Aortic smooth muscle cell (primary cell): ENCODE measurements at places on chromosomes 16 and 17. TPM values are rescaled to one million over a fixed set of nuclear protein-coding genes. Genes with fewer than 3 reads are reported as not detected.

The OR4D1 gene
- total RNA-seq, result not detected in 2 replicates

The UMOD gene
- total RNA-seq, result not detected in 2 replicates

The TVP23A gene
- total RNA-seq, result 0.19 TPM in 1 of 2 replicates, not detected in the other

The KLHDC4 gene
- 21.8 and 23.1 TPM in 2 replicates for total RNA-seq

The FOXN1 gene
- total RNA-seq, result not detected in 2 replicates

The RNF227 gene
- total RNA-seq, result 0.87 and 3.7 TPM in 2 replicates

The GPR179 gene
- under 0.01 TPM in 1 of 2 replicates, not detected in the other for total RNA-seq

The DOC2B gene
- total RNA-seq, result not detected in 2 replicates

The ZNF469 gene
- total RNA-seq, result 0.92 and 1.2 TPM in 2 replicates

The C16orf92 gene
- not detected in 2 replicates for total RNA-seq

The MYH13 gene
- total RNA-seq, result not detected in 2 replicates

The B3GNT9 gene
- total RNA-seq, result 36.5 and 44.3 TPM in 2 replicates

The NR1D1 gene
- total RNA-seq, result 2.9 and 3.9 TPM in 2 replicates

The ALOX12 gene
- total RNA-seq, result not detected in 2 replicates

The GP1BA gene
- total RNA-seq, result not detected in 2 replicates

The PDPK1 gene
- total RNA-seq, result 18.4 and 21.1 TPM in 2 replicates

The KRTAP4-5 gene
- total RNA-seq, result not detected in 2 replicates

The IKZF3 gene
- not detected in 2 replicates for total RNA-seq

The KCNG4 gene
- under 0.01 TPM in 1 of 2 replicates, not detected in the other for total RNA-seq

The HOXB2 gene
- 1.5 and 1.8 TPM in 2 replicates for total RNA-seq

The CCL16 gene
- total RNA-seq, result not detected in 2 replicates
